ENCODE measurements at places on chromosomes 1 and 21. TPM values are rescaled to one million over a fixed set of nuclear protein-coding genes. Genes with fewer than 3 reads are reported as not detected.

GRCh38 chr1:19009126-19009881, 52.8 kb upstream of the IFFO2 start:
- peak; percentile 17 for DNase-seq

GRCh38 chr1:74474585-74474984, 37.8 kb downstream of the LRRC53 start:
- DNase-seq: no peak

DNA sequence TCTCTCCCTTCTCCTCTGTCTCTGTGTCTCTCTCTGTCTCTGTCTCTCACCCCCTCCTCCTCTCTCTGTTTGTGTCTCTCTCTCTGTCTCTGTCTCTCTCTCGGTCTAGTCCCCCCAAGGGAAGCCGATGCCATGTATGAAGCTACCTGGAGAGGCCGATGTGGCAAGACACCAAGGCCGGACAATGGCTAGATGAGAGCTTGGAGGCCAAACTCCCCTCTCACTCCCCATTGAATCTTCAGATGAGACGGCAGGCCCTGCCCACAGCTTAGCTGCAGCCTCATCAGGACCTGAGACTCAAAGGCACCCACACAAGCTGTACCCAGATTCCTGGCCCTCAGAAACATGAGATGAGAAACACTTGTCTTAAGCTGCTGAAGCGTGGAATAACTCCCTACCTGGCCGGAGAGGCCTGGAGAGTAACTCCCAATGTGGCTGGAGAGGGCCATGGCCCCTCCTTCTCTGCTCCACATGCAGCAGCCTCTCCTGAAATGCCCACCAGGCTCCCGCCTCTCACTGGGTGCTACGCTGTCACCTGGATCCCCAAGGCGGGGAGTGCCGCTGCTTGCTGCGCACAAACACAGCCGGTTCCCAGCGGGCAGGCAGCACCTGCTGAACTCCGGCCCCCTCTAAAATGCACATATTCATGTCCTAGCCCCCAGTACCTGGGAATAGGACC, 7.8 kb upstream of the ACTRT2 start:
- peak; percentile 22 for DNase-seq

- no peak for DNase-seq
Measured at GRCh38 chr1:157233131-157233530, 94.9 kb upstream of the ETV3 start.

MROH9 gene
- not detected for total RNA-seq

DNA sequence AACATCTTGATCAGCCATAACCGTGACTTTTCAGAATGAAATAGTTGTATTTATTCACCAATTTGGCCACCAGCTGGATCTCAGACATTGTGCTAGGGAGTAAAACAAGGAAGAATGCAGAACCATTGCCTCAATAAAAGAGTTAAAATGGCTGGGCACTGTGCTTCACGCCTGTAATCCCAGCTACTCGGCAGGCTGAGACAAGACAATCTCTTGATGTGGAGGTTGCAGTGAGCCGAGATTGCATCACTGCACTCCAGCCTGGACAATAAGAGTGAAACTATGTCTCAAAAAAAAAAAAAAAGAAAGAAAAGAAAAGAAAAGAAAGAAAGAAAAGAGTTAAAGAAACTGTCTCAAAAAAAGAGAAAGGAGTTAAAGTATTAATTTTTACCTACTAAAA, 199.5 kb downstream of the TPR start:
- no peak for DNase-seq

DNA sequence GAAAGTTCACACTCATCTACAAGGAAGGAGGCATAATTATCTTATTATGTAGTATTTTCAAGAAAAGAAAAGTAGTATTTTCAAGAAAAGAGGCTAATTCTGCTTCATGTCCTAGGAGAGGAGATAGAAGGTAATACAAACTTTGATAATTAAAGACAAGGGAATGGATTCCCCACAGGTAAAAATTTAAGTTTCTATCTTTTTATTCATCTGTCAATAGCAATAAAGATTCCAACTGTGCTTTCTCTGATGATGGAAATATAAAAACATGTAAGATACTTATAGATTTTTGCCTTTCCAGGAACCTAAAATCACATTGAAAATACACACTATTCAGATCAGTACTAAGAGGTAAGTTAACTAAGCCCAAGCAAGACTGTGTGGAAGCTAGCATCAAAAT, at the start of gene OR2M2:
OR2M2 (plus strand) TSS at position 301 of the 400 bp plus-strand sequence. CDS start 5,165 bp downstream, outside the sequence.
- DNase-seq: no peak

DNA sequence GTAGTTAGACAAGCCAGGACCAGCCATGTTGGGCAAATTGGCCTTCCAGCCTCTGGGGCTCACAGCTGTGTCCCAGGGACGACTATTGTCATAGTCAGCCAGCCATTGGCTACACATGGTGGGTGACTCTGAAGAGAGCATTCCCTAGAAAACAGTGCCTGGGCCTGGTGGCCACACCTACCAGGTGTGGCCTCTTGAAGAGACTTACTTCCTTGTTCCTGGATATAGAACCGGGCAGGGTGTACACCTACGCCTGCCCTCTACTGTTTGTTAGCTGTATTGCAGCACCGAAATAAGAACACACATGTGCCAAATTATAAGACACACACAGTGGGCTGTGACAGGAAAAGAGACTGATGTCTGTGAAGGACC, 134.6 kb upstream of the ARHGEF16 start:
- DNase-seq: no peak

- no peak for DNase-seq
Measured at GRCh38 chr1:240591078-240591477, 20.9 kb downstream of the GREM2 start.

GRCh38 chr1:231178970-231179369, 17.1 kb downstream of the TRIM67 start:
- no peak for DNase-seq

- DNase-seq: no peak
Measured at GRCh38 chr1:26998429-26999300, 5.2 kb downstream of the TRNP1 start.

DNA sequence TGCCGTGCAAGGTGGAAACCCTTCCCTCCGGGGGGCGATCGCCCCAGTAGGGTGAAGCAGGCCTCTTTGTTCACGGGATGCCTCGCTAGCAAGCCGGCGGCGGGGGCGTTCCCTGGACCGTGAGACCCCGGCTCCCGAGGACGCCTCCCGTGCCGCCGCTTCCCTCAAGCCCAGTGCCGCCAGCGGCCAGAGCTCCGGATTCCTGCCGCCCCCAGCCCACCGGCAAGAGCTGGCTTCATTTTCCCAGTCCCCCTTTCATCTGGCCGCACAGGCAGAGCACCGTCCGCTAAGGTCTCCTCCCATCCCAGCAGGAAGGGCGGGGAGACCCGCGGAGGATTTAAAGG, 16.3 kb downstream of the IER5 start:
- no peak for DNase-seq

DNA sequence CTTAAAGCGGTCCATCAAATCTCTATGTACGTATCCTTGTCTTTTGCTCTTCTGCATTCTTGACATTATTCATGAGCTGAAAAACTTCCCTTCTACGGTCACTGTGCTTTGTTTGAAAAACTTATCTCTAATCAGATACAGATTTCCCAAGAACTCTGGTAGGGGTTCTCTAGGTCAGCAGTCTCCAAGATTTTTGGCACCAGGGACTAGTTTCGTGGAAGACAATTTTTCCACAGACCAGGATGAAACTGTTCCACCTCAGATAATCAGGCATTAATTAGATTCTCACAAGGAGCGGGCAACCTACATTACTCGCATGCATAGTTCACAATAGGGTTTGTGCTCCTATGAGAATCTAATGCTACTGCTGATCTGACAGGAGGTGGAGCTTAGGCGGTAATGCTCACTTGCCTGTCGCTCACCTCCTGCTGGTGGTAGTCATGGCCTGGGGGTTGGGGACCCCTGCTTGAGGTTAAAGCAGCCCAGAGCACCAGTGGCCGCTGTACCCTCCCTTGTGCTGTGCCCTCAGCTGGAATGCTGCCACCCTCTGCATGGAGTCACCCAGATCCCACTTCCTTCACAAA, 30.8 kb downstream of the AK2 start:
- no peak for DNase-seq

DNA sequence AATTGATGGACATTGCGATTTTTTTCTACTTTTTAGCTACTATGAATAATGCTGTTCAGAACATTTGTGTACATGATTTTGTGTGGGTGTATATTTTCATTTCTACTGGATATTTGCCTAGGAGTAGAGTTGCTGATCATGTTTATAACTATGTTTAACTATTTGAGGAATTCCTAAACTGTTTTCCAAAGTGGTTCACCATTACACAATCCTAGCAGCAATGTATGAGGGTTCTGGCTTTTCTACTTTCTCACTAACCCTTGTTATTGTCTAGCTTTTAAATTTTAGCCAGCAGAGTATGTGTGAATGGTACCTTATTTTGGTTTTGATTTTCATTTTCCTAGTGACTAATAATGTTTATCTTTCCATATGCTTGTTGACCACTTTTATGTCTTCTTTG, 86.2 kb downstream of the ATG4C start:
- DNase-seq: no peak
